ENCODE measurements at places on chromosomes 7 and 10. TPM values are rescaled to one million over a fixed set of nuclear protein-coding genes. Genes with fewer than 3 reads are reported as not detected.

- DNase-seq = no peak
- no peak overlapping the region for H3K4me3 ChIP-seq
- no peaks in the 10 kb centered on the region for H3K27me3 ChIP-seq
- no peak overlapping the region for H3K27ac ChIP-seq
- H3K4me1 ChIP-seq = no peaks in the 10 kb centered on the region
Observed at GRCh38 chr7:156669035-156669828, 28.7 kb downstream of the RNF32 start.

- peak overlapping the region; percentile 79 for H3K27ac ChIP-seq
- DNase-seq = no peak
- H3K36me3 ChIP-seq = no peaks in the 10 kb centered on the region
- H3K27me3 ChIP-seq = no peaks in the 10 kb centered on the region
Observed at GRCh38 chr10:21496343-21497176, 28.9 kb downstream of the SKIDA1 start.

The ATG9B gene
- not detected for total RNA-seq

- H3K27me3 ChIP-seq = no peaks in the 10 kb centered on the region
- H3K36me3 ChIP-seq = no peaks in the 10 kb centered on the region
- H3K4me1 ChIP-seq = peaks cover 32% of the 10 kb centered on the region
Observed at GRCh38 chr10:59622320-59623132, 87.1 kb downstream of the SLC16A9 start.
